ENCODE measurements at places on chromosomes 1 and 21. TPM values are rescaled to one million over a fixed set of nuclear protein-coding genes. Genes with fewer than 3 reads are reported as not detected.

DNA sequence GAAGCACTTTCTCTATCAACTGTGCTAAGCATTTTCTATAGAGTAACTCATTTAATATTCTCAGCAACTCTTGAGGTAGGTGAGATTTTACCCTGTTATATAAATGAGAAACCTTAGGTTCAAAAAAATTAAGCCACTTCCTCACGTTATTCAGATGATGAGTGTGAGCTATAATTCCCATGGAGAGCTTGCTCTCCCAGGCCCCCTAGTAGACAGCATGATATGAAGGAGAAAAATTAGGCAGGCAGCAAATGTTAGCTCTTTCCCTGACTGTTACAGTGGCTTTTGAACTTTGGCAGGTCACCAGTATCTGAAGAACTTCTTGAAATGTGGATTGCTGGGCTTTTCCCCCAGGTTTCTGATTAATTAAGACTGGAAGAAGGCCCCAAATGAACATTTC lies 753.1 kb downstream of the NCAM2 start:
- no peaks in the 10 kb centered on the region for H3K27me3 ChIP-seq
- H3K4me1 ChIP-seq: no peaks in the 10 kb centered on the region
- H3K36me3 ChIP-seq: peaks cover under 1% of the 10 kb centered on the region
- no peak overlapping the region for H3K27ac ChIP-seq
- no peak overlapping the region for H3K4me3 ChIP-seq

- H3K27me3 ChIP-seq: no peaks in the 10 kb centered on the region
- H3K4me3 ChIP-seq: no peak overlapping the region
- no peaks in the 10 kb centered on the region for H3K4me1 ChIP-seq
- no peak overlapping the region for H3K27ac ChIP-seq
- H3K36me3 ChIP-seq: peaks cover 6% of the 10 kb centered on the region
Observed at GRCh38 chr1:80594013-80594412, 1206.7 kb upstream of the ADGRL2 start.

Gene PGBD5
- not detected for total RNA-seq

- DNase-seq: no peak
- peaks cover 5% of the 10 kb centered on the region for H3K4me1 ChIP-seq
- no peaks in the 10 kb centered on the region for H3K36me3 ChIP-seq
- H3K27me3 ChIP-seq: no peaks in the 10 kb centered on the region
- H3K4me3 ChIP-seq: no peak overlapping the region
Observed at GRCh38 chr1:90344963-90345730, 350.2 kb downstream of the ZNF326 start.

DNA sequence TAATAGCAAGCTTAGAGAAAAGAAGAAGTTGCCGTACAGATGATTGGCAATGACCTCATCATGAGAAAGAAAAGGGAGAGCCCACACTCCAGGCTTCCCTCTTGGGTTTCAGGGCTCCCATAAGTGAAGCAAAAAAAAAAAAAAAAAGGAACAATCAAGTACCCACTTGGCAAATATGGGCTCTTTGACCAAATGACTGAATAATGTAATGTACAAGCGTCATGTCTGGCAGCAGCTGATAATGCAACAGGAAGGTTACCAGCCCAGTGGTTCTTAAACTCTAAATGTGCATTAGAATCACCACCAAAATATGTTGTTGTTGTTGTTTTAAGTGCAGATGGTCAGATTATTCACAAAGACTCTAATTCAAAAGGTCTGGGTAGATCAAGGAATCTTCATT lies 13.5 kb downstream of the TNFSF4 start:
- peaks cover 11% of the 10 kb centered on the region for H3K4me1 ChIP-seq
- H3K27me3 ChIP-seq: no peaks in the 10 kb centered on the region
- no peak overlapping the region for H3K4me3 ChIP-seq
- no peak for DNase-seq
- no peaks in the 10 kb centered on the region for H3K36me3 ChIP-seq
- no peak overlapping the region for H3K27ac ChIP-seq

Gene C8B
- not detected for total RNA-seq

Gene SELL
- 110 TPM for total RNA-seq

Gene SRSF4
- total RNA-seq: 136 TPM

DNA sequence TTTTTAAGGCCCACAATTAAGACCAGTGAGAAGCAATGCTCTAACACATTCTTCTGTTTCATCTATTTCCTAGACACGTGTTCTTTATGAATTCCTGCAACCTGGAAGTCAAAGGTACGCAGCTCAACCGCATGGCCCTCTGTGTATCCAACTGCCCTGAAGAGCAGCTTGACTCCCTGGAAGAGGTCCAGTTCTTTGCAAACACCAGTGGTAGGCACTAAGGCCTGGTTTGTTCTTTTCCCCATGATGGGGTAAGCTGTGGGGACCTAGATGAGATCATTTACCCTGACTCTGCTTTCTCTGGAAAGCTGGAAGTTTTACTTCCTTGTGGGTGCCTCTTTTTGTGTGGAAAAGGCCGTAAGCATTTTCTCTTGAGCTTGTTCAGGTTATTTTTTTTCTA lies 7.3 kb downstream of the SLC44A3 start:
- H3K4me3 ChIP-seq: no peak overlapping the region
- H3K27me3 ChIP-seq: peaks cover 8% of the 10 kb centered on the region
- H3K27ac ChIP-seq: no peak overlapping the region
- no peaks in the 10 kb centered on the region for H3K36me3 ChIP-seq

DNA sequence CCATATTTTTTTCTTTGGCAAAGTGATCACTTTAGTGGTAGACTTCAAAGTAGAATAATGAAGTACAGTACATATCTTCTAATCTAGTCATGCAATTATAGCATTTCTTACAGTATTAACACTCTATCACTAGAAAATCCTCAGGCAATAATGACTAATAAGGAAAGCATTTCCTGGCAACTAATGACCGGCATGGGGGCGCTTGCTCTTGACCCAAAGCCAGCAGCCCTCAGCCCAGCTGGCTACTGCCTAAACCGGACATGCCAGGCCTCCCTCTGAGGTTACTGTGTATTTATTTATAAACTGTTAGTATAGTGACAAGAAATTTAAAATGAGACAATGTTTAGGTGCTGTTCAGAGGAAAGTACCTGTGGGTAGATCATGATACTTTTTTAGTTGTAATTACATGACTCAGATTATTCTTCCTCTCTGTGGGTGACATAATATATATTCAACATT lies 633.8 kb downstream of the PTPRC start:
- no peak overlapping the region for H3K27ac ChIP-seq
- H3K4me1 ChIP-seq: peaks cover 5% of the 10 kb centered on the region
- H3K36me3 ChIP-seq: no peaks in the 10 kb centered on the region
- DNase-seq: no peak

DNA sequence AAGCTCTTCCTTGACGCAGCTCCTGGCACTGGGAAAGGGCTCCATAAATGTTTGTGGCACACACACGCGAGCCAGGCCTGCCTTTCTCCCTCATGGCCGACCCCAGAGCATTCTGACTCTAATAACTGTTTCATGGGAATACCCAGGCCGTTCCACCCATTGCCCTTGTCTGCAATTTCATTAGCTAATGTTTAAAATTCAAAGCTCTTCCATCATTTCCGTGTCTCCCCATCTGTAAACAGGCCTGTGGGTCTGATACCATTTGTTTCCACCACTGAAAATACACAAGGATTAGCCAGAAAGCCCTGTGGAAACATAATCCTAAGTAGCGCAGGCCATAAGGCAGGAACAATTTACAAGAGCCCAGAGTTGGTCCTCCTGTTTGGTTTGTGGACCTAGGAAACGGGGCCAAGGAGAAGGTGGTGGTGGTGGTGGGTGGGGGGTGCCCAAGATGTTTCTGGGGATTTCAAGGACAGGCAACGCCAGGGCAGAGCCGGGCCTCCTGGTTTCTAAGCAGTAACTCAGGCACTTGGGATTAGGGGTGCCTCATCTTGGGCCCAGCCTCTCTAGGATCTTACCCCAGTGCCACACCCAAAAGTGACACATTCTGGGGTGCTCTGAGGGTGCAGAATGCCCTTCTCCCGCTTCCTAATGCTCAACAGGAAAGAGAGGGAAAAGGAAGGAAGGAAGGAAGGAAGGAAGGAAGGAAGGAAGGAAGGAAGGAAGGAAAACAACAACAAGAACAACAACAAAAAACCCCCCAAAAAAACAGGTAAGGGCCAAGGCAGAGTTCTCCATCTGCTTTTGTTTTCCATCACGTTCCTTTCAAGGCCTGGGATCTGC lies 79.4 kb downstream of the SSBP3 start:
- no peaks in the 10 kb centered on the region for H3K27me3 ChIP-seq
- H3K4me1 ChIP-seq: peaks cover 24% of the 10 kb centered on the region
- DNase-seq: no peak
- no peaks in the 10 kb centered on the region for H3K36me3 ChIP-seq

Gene KRTAP19-1
- not detected for total RNA-seq

DNA sequence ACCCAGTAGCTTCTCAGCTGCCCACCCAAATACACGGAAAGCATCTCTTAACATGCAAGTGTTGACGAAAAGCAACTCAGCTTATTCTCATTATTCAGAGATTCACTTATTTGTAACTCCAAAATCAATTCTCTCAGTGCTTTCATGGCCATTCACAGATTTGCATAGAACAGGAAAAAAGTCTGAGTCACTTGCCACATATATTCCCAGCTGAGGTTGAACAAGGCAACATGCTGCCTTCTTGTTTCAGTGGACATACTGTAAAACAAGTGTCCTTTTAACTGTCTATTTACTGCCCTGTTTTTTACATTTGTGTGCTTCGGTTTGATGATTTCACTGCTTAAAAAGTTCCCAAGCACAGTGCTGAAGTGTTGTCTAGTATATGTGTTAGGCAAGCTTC lies 273.0 kb downstream of the LTN1 start:
- no peak for DNase-seq
- H3K36me3 ChIP-seq: no peaks in the 10 kb centered on the region
- H3K27me3 ChIP-seq: no peaks in the 10 kb centered on the region
- H3K4me3 ChIP-seq: no peak overlapping the region
- H3K27ac ChIP-seq: no peak overlapping the region

DNA sequence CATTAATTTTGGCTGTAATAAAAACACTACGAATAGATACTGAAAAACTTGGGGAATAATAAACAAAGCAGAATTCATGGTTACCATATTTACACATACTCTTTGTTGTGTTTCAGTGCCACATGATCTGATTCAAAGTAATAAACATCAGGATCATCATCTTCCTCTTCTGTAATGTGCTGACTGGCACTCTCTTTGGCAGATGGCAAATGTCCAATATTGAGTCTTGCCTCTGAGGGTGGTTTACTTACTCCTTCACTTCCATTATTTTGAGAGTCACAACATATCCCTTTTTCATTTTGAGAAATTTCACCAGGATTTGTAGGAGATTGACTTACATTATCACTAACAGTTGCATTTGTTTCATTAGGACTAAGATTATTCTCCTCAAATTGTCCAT lies 50.7 kb downstream of the ZZZ3 start:
- no peak overlapping the region for H3K4me3 ChIP-seq
- H3K36me3 ChIP-seq: peaks cover 40% of the 10 kb centered on the region
- no peaks in the 10 kb centered on the region for H3K27me3 ChIP-seq
- no peaks in the 10 kb centered on the region for H3K4me1 ChIP-seq
- no peak overlapping the region for H3K27ac ChIP-seq

GRCh38 chr1:170375082-170375723 lies 156.8 kb upstream of the GORAB start:
- H3K4me3 ChIP-seq: no peak overlapping the region
- DNase-seq: no peak
- H3K4me1 ChIP-seq: no peaks in the 10 kb centered on the region
- H3K27me3 ChIP-seq: no peaks in the 10 kb centered on the region
- H3K27ac ChIP-seq: no peak overlapping the region

- H3K36me3 ChIP-seq: peaks cover 4% of the 10 kb centered on the region
- H3K27me3 ChIP-seq: no peaks in the 10 kb centered on the region
- no peak overlapping the region for H3K4me3 ChIP-seq
- DNase-seq: no peak
Observed at GRCh38 chr1:33149453-33150190, 32.2 kb downstream of the TRIM62 start.

DNA sequence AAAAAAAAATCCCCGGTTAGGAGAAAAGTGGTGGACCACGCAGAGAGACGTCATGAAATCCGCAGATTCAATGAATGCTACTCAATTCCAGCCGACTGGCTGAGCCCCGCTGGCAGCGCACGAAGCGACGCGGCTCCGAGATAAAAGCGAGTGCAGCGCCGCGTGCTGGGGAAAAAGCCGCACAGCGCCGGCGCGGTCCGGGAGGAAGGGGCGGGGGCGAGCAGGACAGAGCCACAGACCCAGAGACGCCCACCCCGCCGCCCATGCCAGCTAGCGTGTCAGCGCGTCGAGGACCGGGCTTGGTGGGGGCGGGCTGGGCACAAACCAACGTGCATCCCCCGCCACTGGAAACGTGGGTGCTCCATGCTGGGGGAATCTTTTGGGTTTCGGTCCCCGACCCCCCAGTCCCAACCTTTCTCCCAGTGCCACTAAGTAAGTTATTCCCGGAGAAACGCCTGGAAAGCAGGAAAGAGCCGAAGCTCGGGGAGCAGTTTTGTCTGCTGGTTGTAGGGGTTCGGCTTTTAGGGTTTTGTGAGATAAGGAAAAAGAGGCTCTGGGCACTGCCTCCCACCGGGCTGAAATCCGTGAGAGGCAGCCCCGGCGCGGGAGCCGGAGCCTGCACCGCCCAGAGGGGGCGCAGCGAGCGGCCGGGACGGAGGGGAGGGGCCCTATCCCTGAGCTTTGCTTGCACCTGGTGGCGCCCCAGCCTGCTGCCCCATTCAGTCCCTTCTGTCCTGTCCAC lies at the start of gene KCNJ6:
KCNJ6 (minus strand) TSS at position 148 of the 742 bp plus-strand sequence. CDS start 75,775 bp downstream, outside the sequence.
- no peak within 1 kb of the TSS for H3K27ac ChIP-seq
- DNase-seq: peak; percentile 17
- H3K4me1 ChIP-seq: peaks cover 3% of the 10 kb centered on the region
- peaks cover 45% of the 10 kb centered on the region for H3K27me3 ChIP-seq
- no peaks in the 10 kb centered on the region for H3K36me3 ChIP-seq

Gene LPAR3
- total RNA-seq: 0.83 TPM

Gene MIB2
- 36.1 TPM for total RNA-seq

DNA sequence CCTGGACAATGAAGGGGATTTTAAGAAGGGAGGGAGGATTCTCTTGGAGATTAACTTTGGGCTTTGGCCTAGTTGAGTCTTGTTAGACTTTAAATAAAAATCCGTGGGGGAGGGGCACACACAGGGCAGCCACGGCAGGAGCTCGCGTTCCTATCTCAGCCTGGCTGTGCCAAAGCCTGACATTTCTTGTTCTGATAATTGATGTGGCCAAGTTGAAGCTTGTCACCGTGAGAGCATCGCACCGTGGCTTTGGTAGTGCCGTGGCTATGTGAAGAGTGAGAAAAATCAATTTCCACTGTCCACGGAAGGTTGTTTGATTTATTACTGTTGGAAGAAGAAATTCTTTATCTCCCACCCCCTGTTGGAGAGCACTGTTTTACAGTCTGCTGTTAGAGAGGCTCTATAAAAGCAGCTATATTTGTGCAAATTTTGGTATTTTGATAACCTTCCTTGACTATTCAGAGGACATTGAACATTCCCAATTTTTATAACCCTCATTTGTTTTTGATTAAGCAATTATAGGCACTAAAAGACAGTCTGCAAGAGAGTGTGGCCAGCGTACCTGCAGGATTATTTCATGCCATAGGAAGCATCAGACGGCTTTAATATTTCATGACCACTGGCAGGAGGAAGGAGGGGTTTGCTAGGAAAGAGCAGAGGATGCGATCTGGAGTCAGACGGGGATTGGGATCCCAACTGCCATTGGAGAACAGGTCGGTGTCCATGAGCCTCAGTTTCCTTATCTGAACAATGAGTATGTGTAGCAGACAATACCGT lies 160.7 kb downstream of the KAZN start:
- no peak overlapping the region for H3K27ac ChIP-seq
- no peak for DNase-seq
- no peaks in the 10 kb centered on the region for H3K36me3 ChIP-seq
- H3K27me3 ChIP-seq: peaks cover 8% of the 10 kb centered on the region

Gene LMX1A
- total RNA-seq: not detected
